ENCODE measurements at places on chromosomes 3 and 15.

- DNase-seq, result no peak
These were observed 69.2 kb downstream of the GOLGA8B start for GRCh38 chr15:34514251-34514670.

GRCh38 chr3:69993757-69994156 is 5.8 kb upstream of the SAMMSON start:
- no peak for DNase-seq

- DNase-seq, result no peak
These were observed 40.4 kb upstream of the C15orf39 start for GRCh38 chr15:75161106-75161916.

DNA sequence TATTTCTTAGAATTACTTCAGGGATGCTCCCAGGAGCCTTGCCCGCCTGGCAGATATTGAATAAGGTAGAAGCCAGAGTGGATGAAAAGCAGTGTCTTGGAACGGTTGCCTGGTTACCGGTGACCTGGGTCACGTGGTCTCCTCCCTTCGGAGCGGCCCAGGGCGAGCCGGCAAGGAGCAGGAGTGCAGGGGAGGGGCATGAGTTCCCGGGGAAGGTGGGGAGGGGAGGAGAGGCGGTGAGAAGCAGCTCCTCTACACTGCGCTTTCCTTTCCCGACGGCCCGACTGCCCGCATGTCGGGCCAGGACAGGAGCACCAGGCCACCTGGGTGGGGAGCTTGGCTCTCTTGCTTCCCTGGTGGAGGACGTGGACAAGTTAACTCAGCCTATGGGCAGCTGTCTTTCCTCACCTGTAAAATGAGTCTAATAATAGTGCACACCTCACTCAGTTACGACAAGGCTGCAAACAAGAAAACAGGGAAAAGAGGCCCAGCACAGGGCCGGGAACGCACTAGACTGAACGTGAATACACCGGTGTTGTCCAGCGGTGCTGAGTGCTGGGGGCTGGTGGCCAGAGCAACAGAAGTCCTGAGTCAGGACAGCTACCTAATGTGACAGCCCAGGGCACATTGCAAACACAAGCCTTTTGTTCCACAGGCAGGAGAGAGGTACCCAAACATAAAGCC is 198.3 kb downstream of the ADAMTS9 start:
- DNase-seq, result no peak

DNA sequence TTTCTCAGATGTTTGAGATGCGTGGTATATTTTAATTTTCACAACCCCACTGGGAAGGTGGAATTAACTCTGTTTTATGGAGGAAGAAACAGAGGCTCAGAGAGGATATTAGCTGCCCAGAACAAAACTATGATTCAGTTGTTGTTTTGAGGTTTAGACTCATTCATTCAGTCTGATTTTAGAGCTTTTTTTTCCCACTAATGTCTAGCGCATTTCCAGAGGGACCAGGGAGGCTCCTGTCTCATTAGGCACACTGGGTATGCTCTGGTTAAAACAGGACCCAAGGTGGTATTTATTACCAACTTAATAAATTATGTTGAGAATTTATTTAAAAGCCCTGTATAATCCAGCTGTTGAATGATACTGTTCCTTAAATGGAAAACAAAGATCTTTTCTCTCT is 272.0 kb upstream of the RGMA start:
- no peak for DNase-seq

GRCh38 chr3:45109771-45110508 is 36.2 kb downstream of the CDCP1 start:
- DNase-seq, result no peak

GRCh38 chr3:10371167-10371566 is 50.3 kb upstream of the SEC13 start:
- no peak for DNase-seq

- no peak for DNase-seq
These were observed 55.0 kb upstream of the PRR23E start for GRCh38 chr3:127137757-127138536.

DNA sequence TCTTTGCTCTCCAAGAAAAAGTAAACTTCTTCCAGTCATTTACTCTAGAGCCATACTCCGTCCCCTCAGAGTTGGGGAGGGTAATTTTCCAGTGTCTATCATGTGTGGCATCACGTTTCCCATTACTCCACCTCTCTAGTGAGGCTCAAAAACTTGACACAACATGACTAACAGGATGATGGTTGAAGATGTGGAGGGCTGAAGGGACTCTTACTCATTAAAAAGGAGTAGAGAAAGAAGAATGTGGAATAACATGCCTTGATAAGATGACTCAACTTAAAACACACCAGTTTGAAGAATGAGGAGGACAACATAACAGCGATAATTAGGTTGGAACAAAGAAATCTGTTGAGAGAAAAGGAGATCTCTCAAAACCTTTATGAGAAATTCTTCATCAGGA is 894.3 kb downstream of the OTOL1 start:
- no peak for DNase-seq

- DNase-seq, result no peak
These were observed 8.6 kb downstream of the ZXDC start for GRCh38 chr3:126466886-126467610.

DNA sequence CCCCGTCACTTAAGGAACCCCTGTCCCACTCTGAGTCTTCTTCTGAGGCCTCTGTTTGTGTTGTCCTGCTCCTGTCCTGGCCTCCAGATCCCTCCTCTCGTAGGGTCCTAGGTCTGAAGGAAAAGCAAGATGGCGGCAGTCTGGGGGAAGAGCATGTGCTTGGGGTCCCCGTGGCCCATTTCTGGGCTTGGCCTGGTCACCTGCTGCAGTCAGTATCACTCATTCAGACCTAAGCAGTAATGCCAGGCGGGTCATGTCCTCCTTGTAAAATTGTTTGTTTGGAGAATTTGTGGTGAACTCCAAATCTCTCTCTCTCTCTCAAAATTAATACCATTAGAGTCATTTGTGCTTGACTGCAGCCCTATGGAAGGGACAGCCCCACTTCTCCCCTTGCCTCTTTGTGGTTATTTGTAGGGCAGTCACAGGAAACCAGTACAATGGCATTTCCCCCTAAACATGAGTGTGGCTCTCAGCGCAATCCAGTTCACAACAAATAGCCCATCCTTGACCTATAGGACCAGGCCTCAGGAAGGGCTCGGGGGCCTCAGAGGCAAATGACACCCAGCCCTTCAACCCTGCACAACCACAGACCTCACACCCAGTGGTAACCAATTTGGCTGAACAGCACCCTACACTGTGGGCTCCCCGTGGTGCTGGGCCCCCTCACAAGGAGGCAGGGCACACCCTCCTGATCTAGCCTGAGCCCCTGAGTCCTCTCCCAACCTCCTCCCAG is 173.5 kb downstream of the OR4M2 start:
- no peak for DNase-seq

- peak; percentile 57 for DNase-seq
These were observed 96.0 kb downstream of the VPS8 start for GRCh38 chr3:184907681-184908649.

GRCh38 chr3:61564395-61565059 is 3.2 kb downstream of the PTPRG start:
- DNase-seq, result peak; percentile 90

- no peak for DNase-seq
These were observed 51.1 kb downstream of the CHST2 start for GRCh38 chr3:143170676-143171075.

DNA sequence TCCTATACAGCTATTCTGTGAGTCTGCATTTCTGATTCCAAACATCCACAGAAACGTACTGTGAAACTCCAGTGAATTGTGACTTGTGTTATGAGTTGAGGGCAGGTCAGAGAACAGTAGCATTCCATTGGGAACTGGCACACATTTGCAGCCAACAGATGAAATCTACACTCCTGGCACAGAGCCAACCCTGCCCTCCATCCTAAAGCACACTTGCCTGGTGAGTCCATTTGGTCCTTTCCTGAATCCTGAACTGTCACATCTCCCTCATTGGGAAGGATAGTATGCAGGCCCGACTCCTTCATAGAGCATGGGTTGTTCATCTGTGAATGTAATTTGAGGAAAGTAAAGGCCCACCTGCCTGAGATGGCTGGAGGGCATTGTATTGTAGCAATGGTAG is 314.3 kb upstream of the RASGRP1 start:
- no peak for DNase-seq

GRCh38 chr15:62421289-62421688 is 256.2 kb upstream of the C2CD4B start:
- DNase-seq, result no peak

- DNase-seq, result no peak
These were observed 354.5 kb downstream of the LPP start for GRCh38 chr3:188508454-188508853.

- DNase-seq, result peak; percentile 71
These were observed 58.0 kb downstream of the CMTM8 start for GRCh38 chr3:32296251-32297204.

- DNase-seq, result no peak
These were observed 98.1 kb upstream of the SNRPN start for GRCh38 chr15:24856397-24857390.

- no peak for DNase-seq
These were observed 1.2 kb upstream of the TMEM158 start for GRCh38 chr3:45227071-45227820.

GRCh38 chr15:57227899-57228298 is 148.4 kb upstream of the CGNL1 start:
- no peak for DNase-seq

- no peak for DNase-seq
These were observed 214.8 kb downstream of the FMN1 start for GRCh38 chr15:32979710-32980109.

- DNase-seq, result no peak
These were observed 52.5 kb upstream of the KCNMB2 start for GRCh38 chr3:178483704-178484103.

DNA sequence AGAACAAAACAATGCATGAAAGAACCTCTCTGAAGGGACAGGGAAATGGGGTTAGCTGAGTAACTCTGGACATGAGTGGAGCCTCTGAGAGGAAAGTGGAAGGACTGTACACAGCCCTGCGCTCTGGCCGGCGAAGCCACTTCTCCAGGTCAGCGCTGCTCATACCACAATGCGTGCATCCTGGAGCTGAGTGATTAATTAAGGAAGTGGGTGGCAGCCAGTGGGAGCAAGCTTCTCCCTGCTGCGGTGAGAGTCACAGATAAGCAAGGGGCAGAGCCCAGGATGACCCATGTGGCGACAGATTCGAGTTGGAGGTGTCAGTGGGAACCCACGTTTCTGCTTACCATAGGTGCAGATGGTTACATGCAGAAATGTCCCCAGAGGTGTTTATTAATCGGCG is 48.0 kb downstream of the KLF15 start:
- no peak for DNase-seq

GRCh38 chr3:10280571-10280970 is 12.2 kb downstream of the GHRL start:
- DNase-seq, result no peak

DNA sequence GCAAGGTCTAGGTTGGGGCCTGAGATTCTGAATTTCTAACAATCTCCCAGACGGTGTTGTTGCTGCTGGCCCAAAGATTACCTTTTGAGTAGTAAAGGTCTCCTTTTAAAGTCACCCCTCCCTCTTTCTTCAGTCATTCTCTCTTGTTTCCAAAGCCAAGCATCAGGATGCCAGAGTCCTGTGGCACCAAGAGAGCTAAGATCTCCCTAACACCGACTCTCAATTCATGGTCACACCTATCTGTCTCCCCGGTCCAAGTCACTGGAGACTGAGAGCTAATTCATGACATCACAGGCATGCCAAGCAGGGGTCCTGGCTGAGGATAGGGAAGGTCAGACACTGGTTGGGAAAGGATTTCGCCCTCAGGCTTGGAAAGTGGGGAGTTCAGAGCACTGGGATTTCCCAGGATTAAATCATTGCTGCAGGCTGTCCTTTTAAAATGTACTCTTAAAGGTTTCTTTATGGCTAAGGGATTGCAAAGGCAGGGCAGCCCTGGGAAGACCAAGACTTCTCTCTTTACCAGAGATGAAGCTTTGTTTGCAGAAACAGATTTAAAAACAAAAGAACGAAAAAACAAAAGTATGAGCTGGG is 7.3 kb downstream of the SHOX2 start:
- DNase-seq, result no peak

- DNase-seq, result no peak
These were observed 164.5 kb upstream of the TPM1 start for GRCh38 chr15:62878070-62878469.

DNA sequence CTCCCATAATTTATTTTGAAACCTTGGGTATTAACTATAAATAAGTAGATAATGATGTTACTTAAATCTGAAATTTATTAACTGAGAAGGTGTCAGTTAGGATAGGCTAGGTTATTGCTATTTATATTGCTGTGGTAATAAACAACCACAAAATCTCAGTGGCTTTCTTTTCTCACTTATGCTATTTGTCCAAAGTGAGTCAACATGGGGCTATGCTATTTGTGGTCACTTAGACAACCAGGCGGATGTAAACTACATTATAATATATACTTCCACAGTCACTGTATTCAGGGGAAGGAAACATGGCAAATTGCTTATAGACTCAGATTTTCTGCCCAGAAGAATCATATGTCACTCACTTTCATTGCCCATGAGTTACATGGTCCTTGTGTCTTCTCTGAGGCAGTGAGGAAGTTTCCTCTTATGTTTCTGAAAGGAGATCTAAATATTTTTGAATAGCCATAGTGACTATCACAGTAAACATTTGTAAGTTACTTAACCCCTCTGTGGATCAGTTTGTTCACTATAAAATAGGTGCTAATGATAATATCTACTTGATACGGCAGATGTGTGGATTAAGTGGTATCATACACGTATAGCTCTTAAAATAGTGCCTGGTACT is 19.8 kb downstream of the HMG20A start:
- DNase-seq, result no peak

- no peak for DNase-seq
These were observed 37.2 kb downstream of the TIGIT start for GRCh38 chr3:114331007-114331406.
